GM23248 (cell line): ENCODE measurements at places on chromosomes 6 and 20. TPM values are rescaled to one million over a fixed set of nuclear protein-coding genes. Genes with fewer than 3 reads are reported as not detected.

ADGB gene
- not detected in 2 replicates for total RNA-seq

- DNase-seq: no peak
These were observed 68.3 kb downstream of the SMLR1 start for GRCh38 chr6:130895516-130895915.

DNA sequence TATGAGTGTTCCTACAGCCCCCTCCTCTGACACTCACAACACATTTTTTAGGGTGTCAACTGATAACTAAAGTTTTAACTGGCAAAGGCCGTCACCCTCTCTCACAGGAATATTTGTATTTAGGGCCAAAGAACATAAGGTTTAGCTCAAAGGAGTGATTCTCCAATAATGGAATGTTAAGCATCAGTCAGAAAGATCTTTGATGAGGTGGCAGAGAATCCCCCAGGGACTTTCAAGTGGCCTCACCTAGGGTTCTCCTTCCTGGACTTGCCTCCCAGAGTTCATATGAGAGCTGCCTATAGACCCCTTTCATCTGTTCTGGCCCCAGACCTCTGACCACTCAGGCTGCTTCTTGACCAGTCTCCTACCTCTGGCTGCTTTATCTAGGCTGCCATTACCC lies 7.4 kb upstream of the SCUBE3 start:
- peak; percentile 78 for DNase-seq

ZC2HC1B gene
- not detected in 2 replicates for total RNA-seq

CCN2 gene
- 397 and 410 TPM in 2 replicates for total RNA-seq

GHRH gene
- not detected in 2 replicates for total RNA-seq

DNA sequence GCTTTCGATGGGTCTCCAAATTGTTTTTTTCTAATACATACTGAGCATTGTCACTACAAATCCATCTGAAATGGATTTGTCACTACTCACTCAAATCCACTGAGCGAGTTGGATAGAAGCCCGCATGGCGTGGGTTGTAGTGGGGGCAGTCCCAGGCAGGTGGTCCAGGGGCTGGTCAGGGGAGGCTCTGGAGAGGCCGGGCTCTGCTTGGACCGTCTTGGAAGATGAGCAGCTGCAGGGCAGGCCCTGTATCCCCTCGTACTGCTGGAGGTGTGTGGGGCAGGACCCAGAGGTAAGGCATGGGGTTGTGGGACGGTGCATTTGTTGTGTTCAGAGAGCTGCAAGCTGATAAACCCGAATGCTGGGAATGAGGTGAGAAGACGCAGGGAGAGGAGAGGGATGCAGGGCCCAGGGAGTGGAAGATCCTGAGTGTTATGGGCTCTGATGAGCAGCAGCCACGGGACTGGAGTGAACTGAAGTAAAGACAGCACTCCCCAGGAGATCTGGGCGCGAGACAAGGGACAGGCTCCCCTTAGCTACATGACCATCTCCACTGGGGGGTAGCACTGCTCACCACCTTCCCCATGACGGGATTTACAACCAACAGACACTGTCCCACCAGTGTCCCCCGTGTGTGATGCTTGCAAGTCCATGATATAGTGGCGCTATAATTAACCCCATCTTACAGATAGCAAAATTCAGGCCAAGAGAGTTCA lies 45.9 kb downstream of the PSMG4 start:
- no peak for DNase-seq

DNA sequence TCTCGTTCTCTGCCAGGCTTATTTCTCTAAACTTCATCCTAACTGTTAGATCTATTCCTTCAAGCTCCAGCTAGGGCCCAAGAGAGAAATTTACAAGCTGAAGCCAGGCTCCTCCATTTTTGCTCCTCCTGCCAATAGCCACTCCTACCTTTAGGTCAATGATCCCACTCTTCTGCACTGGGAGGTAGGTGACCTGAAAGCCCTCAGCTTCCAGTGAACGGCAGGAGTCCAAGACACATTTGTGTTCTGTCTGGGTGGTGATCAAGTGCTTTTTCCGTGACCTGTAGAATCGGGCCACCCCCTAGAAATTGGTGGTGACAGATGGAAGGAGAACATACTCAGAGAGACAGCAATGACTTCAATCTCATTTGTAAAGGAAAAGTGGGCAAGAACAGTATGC lies 8.9 kb downstream of the NFS1 start:
- no peak for DNase-seq

GRCh38 chr20:20205141-20205861 lies 153.0 kb downstream of the CFAP61 start:
- DNase-seq: no peak

GRCh38 chr6:14366872-14367271 lies 249.3 kb downstream of the CD83 start:
- no peak for DNase-seq

GRCh38 chr6:170313716-170314295 lies 7.2 kb downstream of the FAM120B start:
- DNase-seq: no peak

ACTL10 gene
- 3.2 and 3.4 TPM in 2 replicates for total RNA-seq

- DNase-seq: peak; percentile 76
These were observed 36.1 kb downstream of the ELOVL2 start for GRCh38 chr6:11007715-11008608.
